Osteoblast (primary cell): ENCODE measurements at places on chromosomes 3 and 15. TPM values are rescaled to one million over a fixed set of nuclear protein-coding genes. Genes with fewer than 3 reads are reported as not detected.

- H3K36me3 ChIP-seq, result no peaks in the 10 kb centered on the region
- H3K4me1 ChIP-seq, result peaks cover 20% of the 10 kb centered on the region
- H3K27me3 ChIP-seq, result peaks cover 4% of the 10 kb centered on the region
- H3K4me3 ChIP-seq, result no peak overlapping the region
These were observed 39.4 kb upstream of the WNT5A start for GRCh38 chr3:55526332-55527030.

DNA sequence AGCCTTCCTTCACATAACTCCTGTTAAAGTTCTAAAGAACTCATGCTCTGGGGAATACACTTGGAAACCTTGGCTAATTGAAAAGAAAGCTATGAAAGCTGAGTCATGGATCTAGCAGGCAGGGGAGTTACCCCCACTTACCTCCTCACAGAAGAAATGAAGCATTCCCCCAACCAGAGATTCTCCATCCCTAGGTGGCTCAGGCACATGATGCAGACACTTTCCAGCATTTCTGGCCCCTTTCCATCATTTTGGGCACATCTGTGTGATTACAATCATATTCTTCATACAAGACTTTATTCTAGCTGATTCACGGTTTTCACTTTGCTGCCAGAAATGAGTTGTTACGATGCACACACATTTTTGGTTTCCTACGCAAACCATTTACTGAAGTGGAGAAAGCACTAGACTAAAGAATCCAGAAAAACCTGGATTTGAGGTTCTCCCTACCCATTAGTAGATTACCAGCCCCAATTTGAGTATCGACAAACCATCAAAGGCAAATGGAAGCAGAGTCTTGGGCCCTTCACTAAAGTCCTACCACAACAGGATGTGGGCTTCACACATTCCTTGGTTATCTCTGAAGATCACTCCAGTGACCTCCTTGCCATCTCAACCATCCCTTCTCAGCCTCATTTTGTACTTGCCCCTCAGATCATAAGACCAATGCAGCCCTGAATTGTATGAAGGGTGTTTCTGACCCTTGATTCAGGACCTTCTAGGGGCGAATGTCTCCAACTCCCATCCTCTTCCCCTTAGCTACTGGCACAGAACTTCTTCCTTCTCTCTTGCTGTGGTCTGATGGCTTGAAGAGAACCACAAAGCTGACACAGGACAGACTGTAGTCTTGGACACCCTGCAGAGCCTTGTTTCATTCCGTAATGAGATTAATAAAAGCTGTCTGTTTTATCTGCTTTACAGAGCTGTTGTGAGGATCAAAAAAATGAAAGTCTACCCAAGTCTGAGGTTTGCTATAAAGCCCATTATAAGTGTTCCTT is 42.5 kb upstream of the SNRK start:
- no peak overlapping the region for H3K27ac ChIP-seq
- H3K36me3 ChIP-seq, result no peaks in the 10 kb centered on the region
- H3K27me3 ChIP-seq, result peaks cover 22% of the 10 kb centered on the region
- no peaks in the 10 kb centered on the region for H3K4me1 ChIP-seq
- no peak overlapping the region for H3K4me3 ChIP-seq
- no peak for DNase-seq

GRCh38 chr15:42085236-42085605 is 9.1 kb downstream of the PLA2G4D start:
- H3K4me3 ChIP-seq, result no peak overlapping the region
- H3K27me3 ChIP-seq, result peaks cover 40% of the 10 kb centered on the region
- no peak overlapping the region for H3K27ac ChIP-seq
- H3K36me3 ChIP-seq, result no peaks in the 10 kb centered on the region
- no peaks in the 10 kb centered on the region for H3K4me1 ChIP-seq
- DNase-seq, result no peak

- H3K36me3 ChIP-seq, result no peaks in the 10 kb centered on the region
These were observed 446.8 kb upstream of the DPH6 start for GRCh38 chr15:35992791-35993190.

DNA sequence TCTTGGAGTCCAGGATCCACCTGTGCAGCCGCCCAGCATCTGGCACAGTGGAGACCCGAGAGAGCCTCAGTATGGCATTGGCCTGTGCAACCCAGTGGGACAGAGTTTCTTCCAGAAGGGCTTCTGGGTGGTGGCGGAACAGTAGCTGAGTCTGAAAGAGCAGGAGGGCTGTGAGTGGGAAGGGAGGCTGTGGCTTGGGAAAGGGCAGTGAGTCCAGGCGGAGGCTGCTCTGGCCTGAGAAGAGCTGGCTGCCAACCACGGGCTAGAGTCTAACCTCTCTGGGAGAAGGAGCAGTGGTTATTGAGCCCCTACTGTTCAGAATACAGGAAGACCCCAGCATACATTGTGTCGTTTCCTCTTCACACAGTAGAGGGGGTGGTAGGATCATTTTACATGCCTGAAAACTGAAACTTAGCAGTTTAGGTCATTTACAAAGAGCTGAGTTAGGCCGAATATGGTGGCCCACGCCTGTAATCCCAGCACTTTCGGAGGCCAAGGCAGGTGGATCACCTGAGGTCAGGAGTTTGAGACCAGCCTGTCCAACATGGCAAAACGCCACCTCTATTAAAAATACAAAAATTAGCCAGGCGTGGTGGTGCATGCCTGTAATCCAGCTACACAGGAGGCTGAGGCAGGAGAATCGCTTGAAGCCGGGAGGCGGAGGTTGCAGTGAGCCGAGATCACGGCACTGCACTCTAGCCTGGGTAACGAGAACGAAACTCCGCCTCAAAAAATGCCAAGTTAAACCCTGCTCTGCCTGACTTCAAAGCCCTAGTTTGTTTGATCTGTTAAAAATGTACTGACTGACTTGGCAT is 3.2 kb downstream of the AEN start:
- peaks cover 50% of the 10 kb centered on the region for H3K36me3 ChIP-seq
- H3K27me3 ChIP-seq, result no peaks in the 10 kb centered on the region
- peak overlapping the region; percentile 14 for H3K4me3 ChIP-seq
- DNase-seq, result no peak
- H3K4me1 ChIP-seq, result peaks cover 33% of the 10 kb centered on the region

- H3K4me3 ChIP-seq, result no peak overlapping the region
- H3K36me3 ChIP-seq, result peaks cover 71% of the 10 kb centered on the region
- no peaks in the 10 kb centered on the region for H3K27me3 ChIP-seq
- H3K27ac ChIP-seq, result no peak overlapping the region
These were observed 54.4 kb downstream of the EIF3J start for GRCh38 chr15:44591326-44591725.

- peaks cover 18% of the 10 kb centered on the region for H3K4me1 ChIP-seq
- no peaks in the 10 kb centered on the region for H3K36me3 ChIP-seq
- no peak overlapping the region for H3K27ac ChIP-seq
These were observed 48.9 kb upstream of the AMOTL2 start for GRCh38 chr3:134423153-134423552.

- DNase-seq, result no peak
- H3K4me1 ChIP-seq, result no peaks in the 10 kb centered on the region
- no peaks in the 10 kb centered on the region for H3K27me3 ChIP-seq
- no peaks in the 10 kb centered on the region for H3K36me3 ChIP-seq
These were observed 326.7 kb downstream of the NTRK3 start for GRCh38 chr15:87929841-87930240.

DNA sequence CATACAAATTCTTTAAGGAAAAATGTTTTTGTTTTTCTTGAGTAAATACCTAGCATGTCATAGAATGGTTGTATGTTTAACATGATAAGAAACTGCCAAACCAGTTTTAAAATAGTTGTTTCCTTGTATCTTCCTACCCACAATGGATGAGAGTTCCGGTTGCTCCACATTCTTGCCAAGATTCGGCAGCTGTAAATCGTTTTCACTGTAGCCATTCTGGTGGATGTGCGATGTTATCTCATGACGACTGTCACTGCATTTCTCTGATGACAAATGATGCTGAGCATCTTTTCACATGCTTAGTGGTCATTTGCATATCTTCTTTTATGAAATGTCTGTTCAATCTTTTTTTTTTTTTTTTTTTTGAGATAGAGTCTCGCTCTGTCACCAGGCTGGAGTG is 36.6 kb upstream of the SH3GL3 start:
- no peaks in the 10 kb centered on the region for H3K27me3 ChIP-seq
- H3K4me3 ChIP-seq, result no peak overlapping the region
- H3K4me1 ChIP-seq, result no peaks in the 10 kb centered on the region
- no peak overlapping the region for H3K27ac ChIP-seq

GRCh38 chr3:71707595-71707994 is 17.6 kb downstream of the EIF4E3 start:
- H3K27ac ChIP-seq, result no peak overlapping the region
- H3K36me3 ChIP-seq, result no peaks in the 10 kb centered on the region
- DNase-seq, result no peak
- peaks cover 3% of the 10 kb centered on the region for H3K27me3 ChIP-seq
- no peaks in the 10 kb centered on the region for H3K4me1 ChIP-seq

DNA sequence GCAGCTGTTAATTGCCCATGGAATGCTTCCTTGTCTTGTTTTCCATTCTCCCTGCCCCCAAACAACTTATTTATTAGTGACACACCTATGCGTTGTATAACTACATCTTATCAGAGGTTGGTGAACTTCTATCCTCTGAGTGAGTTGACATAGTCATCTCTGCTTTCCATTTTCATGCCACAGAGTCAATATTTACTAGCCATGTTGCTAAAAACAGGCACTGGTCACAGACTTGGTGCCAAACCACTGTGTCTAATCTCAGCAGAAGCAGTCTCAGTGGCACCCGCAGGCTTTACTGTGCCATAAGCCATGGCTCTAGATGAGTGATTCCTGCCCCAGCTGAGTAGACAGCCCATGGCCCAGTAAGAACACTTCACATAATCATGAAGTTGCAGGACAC is 26.5 kb downstream of the DAPK2 start:
- H3K27ac ChIP-seq, result no peak overlapping the region
- peak; percentile 30 for DNase-seq
- no peaks in the 10 kb centered on the region for H3K27me3 ChIP-seq
- H3K36me3 ChIP-seq, result no peaks in the 10 kb centered on the region
- peaks cover 33% of the 10 kb centered on the region for H3K4me1 ChIP-seq

GRCh38 chr3:103767635-103768034 is 1332.8 kb downstream of the ZPLD1 start:
- H3K36me3 ChIP-seq, result no peaks in the 10 kb centered on the region
- no peak overlapping the region for H3K27ac ChIP-seq
- no peaks in the 10 kb centered on the region for H3K27me3 ChIP-seq
- no peaks in the 10 kb centered on the region for H3K4me1 ChIP-seq

DNA sequence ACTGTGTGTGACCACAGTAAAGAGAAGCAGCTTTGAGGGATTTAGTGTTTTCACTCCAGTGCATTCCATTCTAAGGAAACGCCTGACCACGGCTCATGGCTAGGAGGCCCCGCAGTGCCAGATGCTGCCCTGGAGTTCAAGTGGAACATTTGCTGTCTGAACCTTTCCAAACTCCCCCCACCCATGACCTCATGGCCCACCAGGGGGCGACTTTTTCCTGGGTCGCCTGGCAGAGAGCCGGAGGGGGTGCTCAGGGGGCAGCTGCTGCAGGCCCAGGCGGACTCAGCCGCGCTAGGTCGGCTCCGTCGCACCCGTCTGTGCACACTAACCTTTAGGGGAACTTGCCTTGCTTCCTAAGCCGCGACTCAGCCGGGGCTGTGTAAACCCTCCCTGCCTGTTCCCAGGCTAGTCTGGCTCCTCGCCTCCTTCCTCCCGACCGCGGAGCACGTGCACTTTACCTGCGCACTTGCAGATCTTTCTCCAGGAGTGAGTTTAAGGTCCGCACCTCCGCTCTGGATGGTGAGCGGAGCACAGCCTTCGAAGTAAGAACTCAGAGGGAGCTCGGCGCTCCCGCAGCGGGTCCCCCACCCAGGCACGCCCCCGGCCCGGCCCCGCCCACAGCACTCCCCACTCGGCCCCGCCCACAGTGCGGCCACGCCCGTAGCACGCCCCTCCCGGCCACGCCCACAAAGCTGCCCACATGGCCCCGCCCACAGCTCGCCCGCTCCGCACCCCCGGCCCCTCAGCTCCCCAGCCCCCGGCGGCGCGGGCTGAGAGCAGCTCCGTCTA is at the start of gene OCA2:
TSS of gene OCA2 (minus strand) at position 550 of the 789 bp plus-strand sequence. CDS start 17,441 bp downstream, outside the sequence.
- no peaks in the 10 kb centered on the region for H3K36me3 ChIP-seq
- H3K4me1 ChIP-seq, result peaks cover 12% of the 10 kb centered on the region
- peaks cover 52% of the 10 kb centered on the region for H3K27me3 ChIP-seq
- no peak within 1 kb of the TSS for H3K4me3 ChIP-seq
- peak; percentile 89 for DNase-seq

GRCh38 chr3:78580681-78581080 is 1187.1 kb downstream of the ROBO1 start:
- no peak for DNase-seq
- H3K27me3 ChIP-seq, result no peaks in the 10 kb centered on the region
- H3K4me1 ChIP-seq, result no peaks in the 10 kb centered on the region
- no peaks in the 10 kb centered on the region for H3K36me3 ChIP-seq
- no peak overlapping the region for H3K27ac ChIP-seq

DNA sequence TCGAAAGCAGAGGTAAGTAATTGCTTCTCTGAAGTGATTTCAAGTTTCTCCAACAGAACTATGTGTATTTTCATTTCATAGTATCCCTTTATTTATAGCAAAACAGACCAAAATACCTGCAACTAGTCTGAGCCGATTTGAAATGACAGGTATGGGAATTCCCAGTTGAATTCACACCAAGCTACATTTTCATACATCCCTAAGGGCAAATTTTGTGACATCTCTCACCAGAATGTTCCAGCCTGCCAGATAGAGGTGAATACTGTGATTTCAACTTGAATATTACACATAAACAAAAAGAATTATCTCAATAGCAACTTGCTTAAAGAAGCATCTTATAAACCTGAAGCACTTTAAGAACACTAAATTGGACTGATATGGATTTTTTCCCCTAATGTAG is 235.7 kb downstream of the SLC9A9 start:
- H3K27ac ChIP-seq, result no peak overlapping the region
- H3K36me3 ChIP-seq, result no peaks in the 10 kb centered on the region
- no peaks in the 10 kb centered on the region for H3K4me1 ChIP-seq

GRCh38 chr15:77535845-77536244 is 96.9 kb downstream of the LINGO1 start:
- H3K4me1 ChIP-seq, result peaks cover 7% of the 10 kb centered on the region
- H3K4me3 ChIP-seq, result no peak overlapping the region
- no peak for DNase-seq
- H3K36me3 ChIP-seq, result no peaks in the 10 kb centered on the region

The PDIA3 gene
- total RNA-seq, result 160 and 173 TPM in 2 replicates

The MKRN2OS gene
- total RNA-seq, result not detected in 2 replicates

The CHAC1 gene
- 30.0 and 30.1 TPM in 2 replicates for total RNA-seq

The SLC12A1 gene
- not detected in 2 replicates for total RNA-seq

The AMOTL2 gene
- total RNA-seq, result 205 and 300 TPM in 2 replicates

The H1-8 gene
- not detected in 2 replicates for total RNA-seq

The CPLX3 gene
- total RNA-seq, result not detected in 2 replicates
